ENCODE measurements at places on chromosomes 3 and 15.
A peak's percentile ranks its signal among the peaks of the same experiment; 100 is the strongest.

DNA sequence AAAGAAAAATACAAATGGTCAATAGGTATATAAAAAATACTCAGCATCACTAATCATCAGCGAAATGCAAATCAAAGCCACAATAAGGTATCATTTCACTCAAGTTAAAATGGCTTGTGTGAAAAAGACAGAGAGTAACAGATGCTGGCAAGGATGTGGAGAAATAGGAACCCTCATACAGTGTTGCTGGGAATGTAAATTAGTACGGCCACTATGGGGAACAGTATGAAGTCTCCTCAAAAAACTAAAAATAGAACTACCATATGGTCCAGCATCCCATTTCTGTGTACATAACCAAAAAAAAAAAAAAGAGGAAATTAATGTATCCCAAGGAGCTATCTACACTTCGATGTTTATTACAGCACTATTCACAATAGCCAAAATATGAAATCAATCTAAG is 98.1 kb upstream of the TGFBR2 start:
- DNase-seq: no peak

DNA sequence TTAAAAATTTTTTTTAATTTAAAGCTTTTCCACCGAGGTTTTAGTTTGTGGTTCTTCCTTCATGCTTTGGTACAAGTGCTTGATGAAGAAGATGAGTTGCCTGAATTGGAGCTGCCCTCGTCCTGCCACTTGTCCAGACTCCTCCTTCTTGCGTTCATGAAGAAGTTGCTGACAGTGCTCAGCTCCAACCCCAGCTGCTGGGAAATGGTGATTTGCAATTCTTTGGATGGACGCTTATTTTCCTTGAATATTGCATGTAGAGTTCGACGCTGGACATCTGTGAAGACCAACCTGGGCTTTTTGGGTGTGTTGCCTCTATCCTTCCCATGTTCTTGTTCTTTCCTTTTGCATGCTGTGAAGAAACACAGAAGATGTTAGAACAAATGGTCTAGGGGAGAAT is 32.6 kb downstream of the ONECUT1 start:
- no peak for DNase-seq

GRCh38 chr3:9397906-9398699 is 688 bp downstream of the SETD5 start:
- peak; percentile 39 for DNase-seq

GRCh38 chr3:40770061-40770460 is 245.3 kb downstream of the ZNF621 start:
- no peak for DNase-seq

DNA sequence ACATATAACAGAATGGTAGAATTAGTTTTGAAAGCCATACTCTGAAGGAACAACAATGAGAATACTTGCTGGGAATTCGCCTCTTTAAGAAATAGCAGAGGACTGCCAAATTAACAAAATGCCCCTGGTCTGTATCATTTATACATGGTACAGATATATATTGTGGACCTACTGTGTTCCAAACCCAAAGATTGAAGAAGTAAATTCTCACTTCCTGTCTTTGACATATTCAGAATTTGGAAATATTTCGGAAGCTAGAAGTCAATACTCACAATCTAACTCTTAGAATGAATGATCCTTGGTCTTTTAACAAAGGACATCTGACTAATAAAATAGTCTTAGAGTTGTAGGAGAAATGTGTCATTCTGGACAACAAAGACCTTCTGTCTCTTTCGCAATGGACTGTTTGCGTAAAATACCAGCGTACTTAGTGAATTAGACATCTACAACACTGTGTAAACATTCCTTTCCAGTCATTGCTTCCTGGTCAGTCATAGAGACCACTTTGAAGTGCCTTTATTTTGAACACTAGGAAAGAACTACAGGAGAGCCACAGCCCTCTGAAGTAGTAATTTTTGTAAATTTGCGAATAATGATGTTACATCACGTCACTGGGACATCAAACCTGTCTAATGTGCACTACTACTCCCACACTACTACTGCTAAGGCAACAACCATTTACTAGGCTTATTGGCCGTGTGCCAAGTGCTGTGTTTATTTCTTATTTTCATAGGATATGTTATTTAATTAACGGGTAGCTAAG is 68.0 kb downstream of the CHL1 start:
- DNase-seq: peak; percentile 99

GRCh38 chr15:42090781-42091180 is 3.6 kb downstream of the PLA2G4D start:
- no peak for DNase-seq

- no peak for DNase-seq
Measured at GRCh38 chr15:39948817-39949216, 14.9 kb downstream of the EIF2AK4 start.

DNA sequence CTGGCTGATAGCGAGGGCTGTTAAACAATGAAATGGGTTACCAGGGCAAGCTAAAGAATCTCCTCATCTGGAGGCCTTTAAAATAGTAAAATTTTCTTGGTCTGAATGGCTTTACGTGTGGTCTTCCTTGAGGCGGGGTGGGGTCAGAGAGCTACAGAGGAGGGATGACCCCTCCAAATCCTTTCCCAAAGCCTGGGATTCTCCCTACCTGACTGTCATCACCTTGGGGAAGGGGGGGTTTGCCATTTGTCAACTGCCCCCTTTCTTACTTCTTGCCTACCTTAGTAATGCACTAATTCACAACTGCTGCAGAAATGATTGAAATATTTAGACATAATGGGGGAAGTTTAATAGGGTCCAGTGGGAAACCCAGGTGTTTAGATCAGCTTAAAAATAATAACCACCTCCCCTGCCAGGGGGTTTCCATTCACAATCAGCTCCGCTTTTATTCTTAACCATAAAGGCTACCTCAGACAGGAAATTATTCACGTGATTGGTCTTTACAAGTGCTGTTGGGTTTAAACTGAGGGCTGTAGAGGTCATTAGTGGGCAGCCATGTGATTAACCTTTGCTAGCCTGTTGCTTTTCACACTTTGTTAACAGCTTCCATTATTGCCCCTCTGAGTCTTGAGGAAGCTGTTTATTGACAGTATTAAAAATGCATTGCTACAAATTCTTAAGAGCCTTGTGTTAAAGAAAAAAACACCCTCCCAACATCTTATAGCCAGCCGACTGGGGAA is 276.5 kb upstream of the ATP11B start:
- DNase-seq: no peak

- no peak for DNase-seq
Measured at GRCh38 chr15:87155771-87156170, 1076.1 kb downstream of the AGBL1 start.

DNA sequence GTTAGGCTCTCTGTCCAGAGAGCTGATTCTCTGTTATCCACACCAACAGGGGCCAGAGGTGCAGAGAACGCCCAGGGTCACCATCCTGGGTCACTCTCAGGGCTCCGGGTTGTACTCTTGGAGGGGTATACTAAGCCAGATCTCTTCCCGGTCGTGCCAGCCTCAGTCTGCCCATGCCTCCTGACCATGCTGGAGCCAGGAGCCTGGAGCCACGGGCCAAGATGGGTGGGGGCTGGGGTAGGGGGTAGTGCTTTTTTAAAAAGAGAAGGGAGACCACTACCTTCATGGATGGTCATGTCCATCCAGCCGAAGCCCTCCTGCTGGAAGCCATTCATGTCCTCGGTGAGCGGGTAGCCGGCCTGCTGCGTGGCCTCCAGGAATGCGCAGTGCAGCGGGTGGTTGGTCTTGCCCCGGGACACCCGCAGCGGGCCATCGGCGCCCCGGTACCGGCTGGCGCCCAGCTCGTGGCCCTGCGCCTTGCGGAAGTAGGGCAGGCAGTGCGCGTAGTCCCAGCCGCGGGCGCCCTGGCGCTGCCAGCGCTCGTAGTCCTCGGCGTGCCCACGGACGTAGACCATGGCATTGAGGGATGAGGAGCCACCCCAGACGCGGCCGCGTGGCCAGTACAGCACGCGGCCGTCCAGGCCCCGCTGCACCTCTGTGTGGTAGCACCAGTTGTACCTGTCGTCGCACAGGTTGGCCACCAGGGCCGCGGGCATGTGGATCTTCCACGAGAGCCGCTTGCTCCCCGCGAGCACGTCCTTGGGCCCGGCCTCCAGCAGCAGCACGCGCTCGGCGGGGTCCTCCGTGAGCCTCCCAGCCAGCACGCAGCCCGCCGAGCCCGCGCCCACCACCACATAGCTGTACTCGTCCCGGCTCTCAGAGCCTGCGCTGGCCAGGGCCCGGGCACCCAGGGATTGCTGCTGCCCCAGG is 22.9 kb downstream of the CHDH start:
- no peak for DNase-seq

- DNase-seq: no peak
Measured at GRCh38 chr15:91898843-91899242, 45.3 kb downstream of the SLCO3A1 start.

DNA sequence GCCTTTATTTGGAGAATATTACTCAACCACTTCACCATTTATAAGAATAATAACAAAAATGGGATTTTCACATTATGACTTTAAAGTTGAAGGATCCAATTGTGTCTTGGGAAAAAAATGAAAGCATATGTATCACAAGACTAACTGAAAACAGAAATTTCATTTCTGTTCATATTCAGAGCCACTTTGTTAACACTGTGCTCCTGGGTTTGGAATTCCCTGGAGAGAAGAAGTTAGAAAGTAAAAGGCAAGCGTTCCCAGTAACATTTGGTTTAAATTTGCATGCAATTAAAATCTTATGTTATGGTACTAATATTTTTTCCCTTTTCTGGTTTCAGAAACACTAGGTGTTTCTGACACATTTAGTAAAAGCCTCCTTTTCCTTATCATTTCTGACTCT is 230.8 kb downstream of the RBMS3 start:
- no peak for DNase-seq

DNA sequence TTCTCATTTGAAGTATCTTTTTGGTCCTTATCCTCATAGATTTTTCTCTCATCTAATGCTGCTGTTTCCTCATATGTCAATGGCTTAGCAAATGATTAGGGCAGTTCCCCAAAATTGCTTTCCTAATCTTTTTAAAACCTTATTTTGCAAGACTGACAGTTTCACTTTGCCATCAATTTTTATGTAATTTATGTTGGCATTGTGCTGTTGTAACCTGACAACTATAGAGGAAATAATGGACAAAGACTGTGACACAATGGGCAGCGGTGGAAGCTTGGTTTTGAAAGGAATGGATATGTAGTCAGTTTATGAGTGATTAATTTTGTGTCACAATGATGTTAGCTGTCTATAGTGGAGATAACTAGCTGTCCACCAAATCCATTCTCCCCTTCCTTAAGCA is 10.6 kb upstream of the SH3BP5 start:
- no peak for DNase-seq

DNA sequence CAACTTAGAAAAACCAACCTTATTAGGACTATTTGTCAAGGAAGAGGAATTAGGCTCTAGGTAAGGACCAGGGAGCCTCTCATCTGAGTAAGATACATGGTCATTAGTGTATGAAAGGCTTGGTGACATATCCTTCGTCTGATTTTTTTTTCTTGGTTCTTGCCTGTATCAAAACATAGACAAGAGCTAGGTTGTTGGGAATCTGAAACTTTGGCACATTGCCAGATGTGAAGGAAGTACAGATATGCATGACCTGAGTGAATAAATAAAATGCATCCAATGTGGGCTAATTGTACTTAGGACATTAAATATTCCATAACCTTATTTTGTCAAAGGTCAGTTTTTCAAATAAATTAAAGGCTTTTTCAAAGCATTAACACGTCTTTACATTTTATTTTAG is 151.8 kb downstream of the SYNPR start:
- DNase-seq: no peak

GRCh38 chr15:74136540-74136813 is 6.1 kb downstream of the ISLR2 start:
- DNase-seq: no peak
